ENCODE measurements at places on chromosomes 3 and 15. TPM values are rescaled to one million over a fixed set of nuclear protein-coding genes. Genes with fewer than 3 reads are reported as not detected.

GRCh38 chr15:90685591-90686434, 31.3 kb upstream of the BLM start:
- DNase-seq = no peak

The CYP1A1 gene
- 0.23 TPM for total RNA-seq

DNA sequence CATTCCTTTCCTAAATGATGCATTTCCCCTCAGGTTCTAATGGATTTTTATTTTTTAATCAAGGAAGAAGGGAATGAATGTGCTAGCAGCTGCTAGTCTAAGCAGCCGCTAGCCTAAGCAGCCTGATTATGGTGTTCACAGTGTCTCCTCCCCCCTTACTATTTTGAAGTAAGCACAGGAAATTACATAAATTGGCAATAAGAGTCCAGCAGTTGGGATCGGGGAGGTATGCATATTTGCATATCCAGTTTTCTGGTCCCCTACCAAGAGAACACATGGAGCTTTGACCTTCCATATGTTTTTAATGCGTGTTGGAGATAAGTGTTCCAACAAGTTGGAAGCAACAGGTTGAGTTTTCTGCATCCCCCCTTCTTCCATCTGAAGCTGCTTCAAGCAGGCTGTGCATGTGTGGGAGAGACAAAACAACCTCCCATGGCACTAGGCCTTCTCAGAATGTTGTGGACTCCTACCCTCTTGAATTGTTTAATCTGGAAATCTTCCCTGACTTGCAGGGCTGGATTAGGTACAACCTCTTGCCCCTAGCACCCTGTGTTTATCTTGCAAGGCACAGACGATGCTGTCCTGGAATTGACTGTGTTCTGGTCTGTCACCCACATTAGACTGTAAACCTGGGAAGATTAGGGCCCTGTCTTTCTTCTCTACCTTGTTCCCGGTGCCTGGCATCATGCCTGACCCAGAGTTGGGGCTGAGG, 124.8 kb upstream of the LRIG1 start:
- no peak for DNase-seq

The HCLS1 gene
- total RNA-seq = 1.9 TPM

The PLA2G4E gene
- not detected for total RNA-seq

DNA sequence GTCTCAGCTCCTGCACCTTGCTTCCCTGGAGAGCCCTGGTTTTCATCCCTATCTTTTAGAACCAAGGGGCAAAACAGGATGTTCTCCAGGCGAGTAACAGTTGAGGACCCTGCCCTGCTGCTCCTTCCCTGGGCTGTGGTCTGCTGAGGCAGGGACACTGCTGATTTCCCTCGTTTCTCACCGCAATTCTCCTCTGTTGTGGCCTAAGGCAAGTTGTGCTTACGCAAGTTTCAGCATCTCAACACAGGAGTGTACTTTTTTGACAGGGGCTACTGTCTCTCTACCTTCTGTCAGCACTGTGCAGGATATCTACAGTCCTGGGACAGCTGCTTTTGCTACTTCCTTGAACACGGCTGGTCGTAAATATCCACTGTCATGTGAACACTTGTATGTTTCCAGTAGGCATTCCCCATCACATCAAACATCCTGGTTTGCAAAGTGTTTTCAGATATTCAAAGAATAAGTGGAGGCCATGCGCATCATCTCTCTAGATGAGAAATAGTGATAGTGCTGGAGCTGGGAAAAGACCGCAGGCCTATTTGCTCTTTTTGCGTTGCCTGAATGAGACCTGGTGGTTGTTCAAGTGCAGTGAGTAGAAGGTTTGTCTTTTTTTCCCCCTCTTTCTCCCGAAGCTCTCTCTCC, 110.1 kb upstream of the PLXNA1 start:
- no peak for DNase-seq

DNA sequence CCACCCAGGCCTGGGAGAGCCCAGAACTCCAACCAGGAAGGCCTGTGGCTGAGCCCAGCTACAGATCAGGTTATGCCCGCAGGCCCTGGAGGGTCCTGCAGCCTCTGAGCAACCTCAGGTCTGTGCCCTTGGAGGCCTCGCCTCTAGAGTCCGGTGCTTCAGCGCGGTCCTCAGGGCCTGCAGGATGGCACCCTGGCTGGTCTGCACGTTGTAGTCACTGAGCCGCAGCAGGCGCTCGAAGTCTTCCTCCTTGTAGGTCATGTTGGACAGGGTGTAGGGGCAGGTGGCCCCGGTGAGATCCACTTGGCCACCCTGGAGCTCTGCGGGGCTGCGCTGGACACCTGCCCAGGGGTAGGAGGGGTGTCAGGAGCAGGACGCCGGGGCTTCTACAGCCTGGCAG, 25.8 kb downstream of the PLA2G4D start:
- no peak for DNase-seq

GRCh38 chr15:33872416-33873106, 95.7 kb upstream of the CHRM5 start:
- no peak for DNase-seq

The THPO gene
- total RNA-seq = 0.55 TPM

DNA sequence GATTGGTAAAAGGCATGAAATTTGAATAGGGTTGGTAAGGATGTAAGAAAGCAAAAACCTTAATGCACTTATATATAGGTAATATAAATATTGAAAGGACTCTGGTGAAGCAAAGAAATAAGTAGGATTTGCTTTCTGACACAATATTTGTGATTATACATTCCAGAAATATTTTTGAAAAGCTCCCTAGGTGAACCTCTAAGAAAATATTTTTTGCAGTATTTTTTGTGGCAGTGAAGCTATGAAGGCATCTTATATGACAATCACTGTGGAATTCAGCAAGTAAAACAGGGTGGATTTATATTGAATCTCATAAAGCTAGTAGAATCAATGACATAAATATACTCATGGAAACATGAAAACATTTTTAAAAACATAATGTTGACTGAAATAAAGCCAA, 119.6 kb upstream of the EPHA3 start:
- no peak for DNase-seq

- no peak for DNase-seq
Observed at GRCh38 chr15:92023965-92024364, 170.5 kb downstream of the SLCO3A1 start.

GRCh38 chr3:118380576-118380975, 654.1 kb downstream of the IGSF11 start:
- no peak for DNase-seq

The ATRIP gene
- 18.2 TPM for total RNA-seq

DNA sequence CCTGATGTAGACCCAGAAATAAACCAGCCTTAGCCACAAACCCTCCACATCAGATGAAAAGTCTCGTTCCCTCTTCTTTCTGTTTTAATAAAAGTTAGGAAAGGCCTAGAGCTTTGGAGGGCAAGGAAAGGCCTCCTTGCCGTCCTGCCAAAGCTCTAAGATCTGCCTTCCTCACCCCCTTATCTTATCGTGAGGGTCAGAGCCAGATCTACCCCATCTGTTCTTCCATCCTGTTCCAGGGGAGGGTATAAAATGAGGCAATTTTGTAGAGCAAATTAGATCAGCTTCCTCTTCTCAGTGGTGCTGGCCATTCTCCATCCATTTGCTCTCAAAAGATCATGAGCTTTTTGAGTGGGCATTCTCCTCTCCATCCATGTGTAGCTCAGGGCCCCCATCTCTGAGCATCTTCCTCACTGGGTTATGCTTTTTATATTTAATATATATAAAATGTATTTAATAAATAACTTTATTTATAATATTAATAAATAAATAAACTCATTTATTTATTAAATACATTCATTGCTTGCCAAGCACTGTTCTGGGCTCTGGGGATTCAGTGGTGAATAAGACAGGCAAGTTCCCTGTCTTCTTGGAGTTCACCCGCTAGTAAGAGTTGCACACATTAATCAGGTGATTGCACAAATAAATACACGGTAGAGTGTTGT, 2.0 kb upstream of the SLC24A1 start:
- no peak for DNase-seq

The RETNLB gene
- total RNA-seq = not detected

DNA sequence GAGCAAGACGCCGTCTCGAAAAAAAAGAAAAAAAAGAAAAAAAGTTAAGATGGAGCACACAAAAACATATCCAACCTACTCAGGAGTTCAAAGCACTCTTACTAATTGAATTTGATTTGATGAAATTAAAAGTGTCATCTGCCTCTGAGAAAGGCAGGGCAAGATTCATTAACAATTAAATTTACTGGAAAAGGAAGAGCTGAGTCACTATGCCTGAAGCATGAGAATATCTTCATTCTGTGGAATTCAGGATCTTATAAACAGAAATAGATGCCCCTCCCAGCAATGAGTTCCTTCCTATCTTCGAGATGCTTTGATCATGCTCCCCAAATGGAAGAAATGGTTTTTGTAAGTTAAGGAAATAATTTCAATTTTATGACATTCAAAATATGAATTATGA, 61.0 kb upstream of the ST3GAL6 start:
- no peak for DNase-seq

The KCNMB3 gene
- total RNA-seq = 2.3 TPM

DNA sequence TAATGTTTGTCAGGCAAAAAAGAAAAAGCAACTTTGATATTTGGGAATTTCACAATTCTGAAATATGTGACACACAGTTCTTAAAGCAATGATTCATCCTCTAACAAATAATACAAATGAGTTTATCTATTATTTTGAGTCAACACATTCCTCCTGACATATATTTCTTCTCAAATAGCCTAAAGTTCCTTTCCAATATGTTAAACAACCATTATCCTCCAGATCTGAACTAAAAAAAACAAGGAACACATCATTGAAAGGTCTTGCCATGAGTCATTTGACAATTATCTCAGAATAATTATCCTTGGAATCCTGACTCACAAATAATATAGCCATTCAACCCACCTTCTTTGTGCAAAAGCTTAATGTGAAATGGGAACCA, 208.7 kb upstream of the CDIN1 start:
- DNase-seq = no peak

The SEMA5B gene
- 20.7 TPM for total RNA-seq

- DNase-seq = no peak
Observed at GRCh38 chr15:73569361-73569760, 63.8 kb downstream of the NPTN start.

The SLC25A26 gene
- total RNA-seq = 30.2 TPM

GRCh38 chr3:118229196-118229595, 805.5 kb downstream of the IGSF11 start:
- no peak for DNase-seq

DNA sequence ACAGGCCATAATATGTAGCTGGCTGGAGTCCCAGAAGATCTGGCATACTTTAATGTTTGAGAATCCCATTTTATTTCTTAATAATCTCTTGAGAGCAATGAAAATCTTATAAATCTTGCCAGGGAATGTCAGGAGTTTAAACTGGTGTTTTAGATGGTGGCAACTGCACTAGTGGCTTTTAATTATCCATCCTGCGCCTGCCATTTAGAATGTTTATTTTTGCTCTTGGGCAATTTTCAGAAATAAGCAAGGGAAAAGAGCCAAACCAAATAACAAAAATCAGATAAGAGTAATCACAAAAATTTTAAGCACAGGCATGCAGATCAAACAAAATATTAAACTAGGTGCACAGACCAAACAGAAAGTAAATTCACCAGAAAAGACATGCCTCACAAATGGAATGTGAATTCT, 41.9 kb upstream of the UBP1 start:
- DNase-seq = no peak

- DNase-seq = no peak
Observed at GRCh38 chr3:71203727-71204488, 379.6 kb downstream of the FOXP1 start.

The TBC1D23 gene
- 45.0 TPM for total RNA-seq

The ITGA11 gene
- total RNA-seq = 0.60 TPM

- DNase-seq = no peak
Observed at GRCh38 chr3:84136425-84136824, 822.4 kb upstream of the CADM2 start.

The IQCF5 gene
- not detected for total RNA-seq

- DNase-seq = no peak
Observed at GRCh38 chr15:98745179-98745578, 96.8 kb downstream of the IGF1R start.

- peak; percentile 82 for DNase-seq
Observed at GRCh38 chr3:155079746-155080487, at the start of gene MME. MME (plus strand) TSS chr3:155080319; CDS start chr3:155084168, 3,849 bp downstream.

DNA sequence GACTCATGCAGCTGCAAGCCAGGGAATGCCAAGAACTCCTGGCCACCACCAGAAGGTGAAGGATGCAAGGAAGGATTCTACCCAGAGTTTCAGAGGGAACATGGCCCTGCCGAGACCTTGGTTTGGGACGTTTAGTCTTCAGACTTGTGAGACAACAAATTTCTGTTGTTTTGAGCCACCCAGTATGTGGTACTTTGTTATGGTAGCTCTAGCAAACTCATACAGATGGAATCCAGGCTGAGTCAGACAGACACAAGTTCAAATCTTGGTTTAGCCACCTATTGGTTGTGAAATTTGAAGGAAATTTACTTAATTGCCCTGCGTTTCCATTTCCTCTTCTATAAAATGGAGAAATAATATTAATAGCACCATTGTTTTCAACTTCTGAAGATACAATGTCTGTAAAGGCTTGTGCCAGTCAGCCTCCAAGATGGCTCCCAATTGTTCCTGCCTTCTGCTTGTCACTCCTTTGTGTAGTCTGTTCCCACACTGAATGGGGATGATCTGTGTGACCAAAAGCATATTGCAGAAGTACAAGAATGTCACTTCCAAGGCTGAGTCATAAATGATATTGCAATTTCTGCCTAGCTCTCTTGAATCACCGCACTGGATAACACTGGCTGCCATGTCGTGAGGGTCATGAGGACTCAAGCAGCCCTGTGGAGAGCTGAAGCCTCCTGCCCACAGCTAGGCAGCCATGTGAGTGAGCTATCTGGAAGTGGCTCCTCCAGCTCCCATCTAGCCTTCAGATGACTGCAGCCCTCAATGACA, 223.5 kb upstream of the PROK2 start:
- no peak for DNase-seq

DNA sequence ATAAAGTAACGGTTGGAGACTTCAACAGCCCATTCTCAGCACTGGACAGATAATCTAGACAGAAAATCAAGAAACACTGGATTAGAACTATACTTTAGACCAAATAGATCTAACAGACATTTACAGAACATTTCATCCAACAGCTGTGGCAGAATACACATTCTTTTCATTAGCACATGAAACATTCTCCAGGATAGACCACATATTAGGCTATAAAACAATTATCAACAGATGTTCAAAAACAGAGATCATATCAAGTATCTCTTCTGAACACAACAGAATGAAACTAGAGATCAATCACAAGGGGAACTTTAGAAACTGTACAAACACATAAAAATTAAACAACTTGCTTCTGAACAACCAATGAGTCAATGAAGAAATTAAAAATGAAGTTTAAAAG, 133.3 kb downstream of the ADAM10 start:
- DNase-seq = no peak

Measured in WTC11 (cell line).